ENCODE measurements at places on chromosomes 13 and 19.

- no peak for DNase-seq
These were observed 3.6 kb upstream of the KMT5C start for GRCh38 chr19:55336101-55336500.

GRCh38 chr13:19658831-19659230 lies 25.4 kb downstream of the MPHOSPH8 start:
- no peak for DNase-seq

DNA sequence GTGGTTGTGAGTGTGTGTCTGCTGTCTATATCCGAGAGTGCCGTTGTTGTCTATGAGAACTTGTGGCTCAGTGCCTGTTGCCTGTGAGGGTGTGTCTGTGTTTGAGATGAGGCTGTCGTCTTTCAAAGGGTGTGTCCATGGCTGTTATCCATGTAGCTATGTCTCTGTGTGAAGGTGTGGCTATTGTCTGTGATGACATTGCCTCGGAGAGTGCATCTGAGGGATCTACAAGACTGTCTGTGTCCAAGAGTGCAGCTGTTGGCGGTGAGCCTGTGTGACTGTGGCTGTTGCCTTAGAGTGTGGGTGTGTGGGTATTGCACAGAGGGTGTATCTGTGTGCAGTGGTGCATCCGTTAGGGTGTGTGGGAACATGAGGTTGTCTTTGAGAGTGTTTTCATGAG lies 4.9 kb downstream of the NUMBL start:
- DNase-seq, result no peak

- DNase-seq, result no peak
These were observed 7.3 kb upstream of the F7 start for GRCh38 chr13:113098162-113098732.

DNA sequence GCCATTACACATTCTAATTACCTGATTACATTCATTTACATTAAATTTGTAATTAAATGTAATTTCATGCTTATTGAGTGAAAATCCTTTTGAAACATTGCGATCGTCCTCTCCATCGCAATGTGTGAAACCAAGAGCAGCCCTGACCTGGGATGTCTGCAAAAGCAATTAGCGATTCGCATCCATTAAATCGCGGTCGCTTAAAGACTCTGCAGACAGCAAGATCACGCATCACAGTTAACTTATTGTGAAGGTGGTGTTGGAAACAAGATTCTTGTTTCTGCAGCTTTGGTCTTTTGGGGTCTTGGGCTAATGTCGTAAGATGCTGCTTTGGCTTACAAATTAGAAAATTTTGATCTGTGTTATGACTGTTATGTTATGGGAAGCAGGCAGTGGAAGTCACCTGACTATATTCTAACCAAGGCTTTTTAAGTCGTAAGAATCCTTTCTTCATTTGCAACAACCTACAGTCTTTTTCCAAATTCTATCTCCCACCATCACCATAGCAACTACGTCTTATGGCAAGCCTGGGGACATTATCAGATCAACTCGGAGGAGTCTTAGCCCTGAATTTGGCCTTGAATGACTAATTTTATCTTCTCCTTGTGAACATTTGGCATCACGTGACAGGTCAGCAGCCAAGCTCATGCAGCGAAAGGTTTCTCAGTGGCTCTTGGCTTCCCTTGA lies 142.8 kb upstream of the SOX1 start:
- DNase-seq, result no peak

GRCh38 chr13:72643311-72643989 lies 84.0 kb downstream of the MZT1 start:
- no peak for DNase-seq

- DNase-seq, result no peak
These were observed 118.7 kb downstream of the POSTN start for GRCh38 chr13:37479916-37480315.

GRCh38 chr19:17005000-17005399 lies 21.6 kb downstream of the CPAMD8 start:
- no peak for DNase-seq

DNA sequence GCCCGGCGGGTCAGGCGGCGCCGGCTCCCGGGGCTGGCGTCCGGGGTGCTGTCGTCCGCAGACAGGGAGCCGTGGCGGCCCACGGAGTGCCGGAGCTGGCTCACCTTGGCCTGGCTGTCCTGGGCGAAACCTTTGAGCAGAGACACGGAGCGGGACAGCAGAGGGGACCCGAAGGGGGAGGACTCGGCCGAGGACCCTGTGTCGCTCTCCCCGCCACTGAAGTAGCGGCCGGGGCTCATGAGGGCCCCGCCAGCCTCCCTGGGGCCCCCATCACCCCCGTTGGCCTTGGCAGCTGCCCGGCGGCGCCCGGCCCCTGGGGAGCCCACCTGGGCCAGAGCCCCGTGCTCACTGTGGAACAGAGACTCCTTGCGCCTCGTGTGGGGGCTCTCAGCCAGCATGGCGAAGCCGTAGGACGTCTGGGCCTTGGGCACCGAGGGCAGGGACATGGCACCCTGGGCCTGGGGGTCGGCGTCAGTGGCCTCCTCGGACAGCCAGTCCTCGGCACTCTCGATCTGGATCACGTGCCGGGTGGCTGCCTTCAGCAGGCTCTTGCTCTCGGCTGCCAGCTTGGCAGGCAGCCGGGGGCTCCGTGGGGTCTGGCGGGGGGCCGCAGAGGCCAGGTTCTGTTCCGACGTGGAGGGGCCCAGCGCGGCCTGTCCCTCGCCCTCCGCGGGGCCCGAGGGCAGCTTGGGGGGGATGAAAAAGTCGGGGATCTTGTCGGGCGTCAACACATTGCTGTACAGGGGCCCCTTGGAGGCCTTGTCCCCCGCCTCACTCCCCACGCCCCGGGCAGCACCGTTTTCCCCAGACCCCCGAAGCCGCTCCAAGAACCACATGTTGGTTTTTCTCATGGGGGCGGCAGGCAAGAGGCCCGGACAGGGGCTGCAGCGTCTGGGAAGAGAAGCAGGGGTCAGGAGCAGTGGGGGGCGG lies 1.2 kb downstream of the C2CD4C start:
- DNase-seq, result no peak

DNA sequence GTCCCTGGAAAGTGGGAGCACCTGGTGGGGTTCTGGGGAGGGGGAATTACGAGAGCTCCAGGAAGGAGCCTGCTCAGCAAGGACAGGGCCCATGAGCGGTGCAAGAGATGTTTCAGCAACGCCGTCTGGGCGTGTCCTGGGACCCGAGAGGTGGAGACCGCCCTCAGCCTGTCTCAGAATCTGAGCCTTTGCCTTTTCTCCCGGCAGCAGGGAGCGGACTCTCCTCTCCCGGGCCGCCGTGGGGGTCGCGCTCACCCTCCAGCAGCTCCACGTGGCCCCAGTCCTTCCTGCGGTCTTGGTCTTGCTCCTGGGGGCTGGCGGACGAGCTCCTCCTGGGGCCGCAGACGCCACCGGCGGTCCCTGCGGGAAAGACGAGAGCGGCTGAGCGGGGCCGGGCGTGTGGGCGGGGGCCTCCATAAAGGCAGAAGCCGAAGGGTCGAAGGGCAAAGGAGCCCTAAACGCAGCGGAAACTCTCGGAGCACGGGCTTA lies 714 bp downstream of the POLRMT start:
- no peak for DNase-seq

- no peak for DNase-seq
These were observed 7.6 kb downstream of the SIGLEC11 start for GRCh38 chr19:49953416-49953815.

GRCh38 chr19:12797141-12797587 lies 4.4 kb downstream of the PRDX2 start:
- no peak for DNase-seq

DNA sequence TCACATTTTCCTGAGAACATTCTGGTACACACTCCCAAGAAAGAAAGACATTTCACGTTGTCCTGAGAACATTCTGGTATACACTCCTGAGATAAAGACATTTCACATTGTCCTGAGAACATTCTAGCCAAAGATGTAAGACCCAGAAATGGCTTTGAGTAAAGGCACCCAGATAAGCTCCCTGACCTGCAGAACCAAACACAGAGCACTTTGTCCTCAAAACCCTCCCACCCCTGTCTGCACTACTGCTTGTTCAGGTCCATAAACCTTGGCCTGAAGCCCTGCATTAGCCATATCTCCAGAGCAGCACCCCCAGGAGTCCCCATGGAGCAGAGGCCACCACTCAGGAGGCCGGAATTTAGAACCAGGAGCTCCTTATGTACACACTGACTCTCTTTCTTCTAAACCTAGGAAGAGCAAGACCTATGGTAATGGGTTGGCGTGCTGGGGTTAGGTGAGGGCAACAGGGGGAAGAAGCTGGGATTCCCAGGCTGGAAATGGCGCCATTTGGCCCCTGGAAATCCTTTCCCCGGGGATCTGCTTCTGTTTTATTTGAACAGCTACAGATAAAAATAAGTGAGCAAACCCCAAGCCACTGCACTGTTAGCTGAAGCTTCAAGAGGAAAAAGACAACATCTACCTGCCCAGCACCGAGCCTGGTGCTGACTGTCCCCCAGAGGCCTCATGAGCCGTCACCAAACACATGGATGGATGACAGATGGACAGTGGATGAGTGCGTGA lies 13.7 kb downstream of the GAS6 start:
- no peak for DNase-seq

- DNase-seq, result no peak
These were observed 214.0 kb upstream of the SOX1 start for GRCh38 chr13:111852725-111853518.

DNA sequence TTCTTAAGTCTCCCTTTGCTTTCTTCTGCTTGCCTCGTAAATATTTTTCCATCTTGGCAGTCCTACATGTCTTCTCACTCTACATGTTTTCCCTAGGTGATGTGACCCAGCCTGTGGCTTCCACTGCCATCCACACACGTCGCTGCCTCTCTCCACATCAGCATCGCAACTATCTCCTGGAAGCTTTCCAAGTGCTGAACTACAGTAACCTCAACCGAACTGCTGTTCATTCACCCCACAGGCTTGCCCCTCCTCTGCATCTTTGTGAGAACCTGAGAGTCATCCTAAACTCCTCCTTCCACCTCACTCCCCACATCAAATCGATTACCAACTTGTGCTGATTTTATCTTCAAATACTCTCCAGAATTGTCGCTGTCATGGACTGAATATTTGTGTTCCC lies 41.2 kb upstream of the USPL1 start:
- peak; percentile 15 for DNase-seq

GRCh38 chr13:32936716-32937115 lies 79.5 kb upstream of the KL start:
- no peak for DNase-seq

DNA sequence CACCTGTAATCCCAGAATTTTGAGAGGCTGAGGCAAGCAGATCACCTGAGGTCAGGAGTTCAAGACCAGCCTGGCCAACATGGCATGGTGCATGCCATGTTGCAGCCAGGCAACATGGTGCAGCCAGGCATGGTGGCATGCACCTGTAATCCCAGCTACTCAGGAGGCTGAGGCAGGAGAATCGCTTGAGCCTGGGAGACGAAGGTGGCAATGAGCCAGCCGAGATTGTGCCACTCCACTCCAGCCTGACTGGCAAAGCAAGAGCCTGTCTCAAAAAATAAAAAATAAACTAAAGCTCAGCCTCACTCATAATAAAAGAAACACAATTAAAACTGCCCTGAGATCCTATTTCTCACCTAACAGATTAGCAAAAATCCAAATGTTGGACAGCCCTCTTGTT lies 49.7 kb upstream of the MAP3K10 start:
- DNase-seq, result no peak

DNA sequence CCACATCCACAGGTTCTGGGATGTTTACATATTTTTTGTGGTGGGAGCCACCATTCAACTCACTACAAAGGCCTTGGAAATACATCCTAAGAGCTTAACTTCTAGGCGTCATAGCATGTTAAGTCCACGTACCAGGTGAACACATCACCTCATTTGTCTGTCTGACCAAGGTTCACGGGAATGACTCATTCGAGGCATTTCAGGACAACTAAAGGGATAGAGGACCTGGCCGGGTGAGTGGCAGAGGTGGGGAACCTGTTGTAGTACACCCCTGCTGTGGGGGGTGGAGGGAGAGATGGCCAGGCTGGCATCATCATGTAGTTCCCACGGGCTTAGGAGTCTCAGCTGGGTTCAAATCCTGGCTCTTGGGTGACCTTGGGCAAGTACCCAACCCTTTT lies 51.5 kb downstream of the BICRA start:
- DNase-seq, result no peak

DNA sequence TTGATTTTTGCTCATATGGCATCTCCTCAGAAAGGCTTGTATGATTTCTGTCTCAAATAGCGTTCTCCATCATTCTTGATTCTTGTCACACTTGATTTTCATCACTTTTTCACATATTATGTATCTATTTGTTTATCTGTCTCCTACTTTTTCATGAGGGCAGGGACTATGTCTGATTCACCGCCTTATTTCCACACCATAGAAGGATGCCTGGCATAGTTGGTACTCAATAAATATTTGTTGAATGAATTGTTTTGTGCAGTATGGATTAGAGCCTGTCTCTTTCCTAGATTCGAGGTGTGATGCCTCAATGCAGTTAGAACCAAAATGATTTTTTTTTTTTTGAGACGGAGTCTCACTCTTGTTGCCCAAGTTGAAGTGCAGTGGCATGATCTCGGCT lies 12.1 kb downstream of the SAE1 start:
- no peak for DNase-seq

DNA sequence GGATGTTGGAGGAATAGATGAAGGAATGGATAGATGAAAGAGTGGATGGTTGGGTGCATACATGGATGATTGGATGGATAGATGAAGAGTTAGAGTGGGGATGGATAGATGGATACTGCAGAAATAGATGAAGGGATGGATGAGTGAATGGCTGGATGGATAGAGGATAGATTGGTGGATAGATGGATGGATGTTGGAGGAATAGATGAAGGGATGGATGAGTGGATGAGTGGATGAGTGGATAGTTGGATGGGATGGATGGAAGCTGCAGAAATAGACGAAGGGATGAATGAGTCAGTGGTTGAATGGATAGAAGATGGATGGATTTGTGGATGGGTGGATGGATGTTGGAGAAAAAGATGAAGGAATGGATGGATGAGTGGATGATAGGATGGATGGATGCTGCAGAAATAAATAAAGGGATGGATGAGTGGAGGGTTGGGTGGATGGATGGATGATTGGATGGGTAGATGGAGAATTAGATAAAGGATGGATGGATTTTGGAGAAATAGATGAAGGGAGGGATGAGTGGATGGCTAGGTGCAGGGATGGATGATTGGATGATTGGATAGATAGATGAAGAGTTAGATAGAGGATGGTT lies 4.7 kb upstream of the SYT3 start:
- DNase-seq, result no peak

- peak; percentile 69 for DNase-seq
These were observed 26.5 kb downstream of the MPND start for GRCh38 chr19:4369888-4370260.

GRCh38 chr13:114161644-114162532 lies 17.2 kb upstream of the CFAP97D2 start:
- DNase-seq, result no peak

GRCh38 chr13:98599502-98600328 lies 22.8 kb upstream of the STK24 start:
- no peak for DNase-seq

- no peak for DNase-seq
These were observed 139.0 kb downstream of the FLT1 start for GRCh38 chr13:28355822-28356371.

- DNase-seq, result no peak
These were observed 6.5 kb downstream of the ARMC6 start for GRCh38 chr19:19039901-19040300.
